ENCODE measurements at places on chromosomes 4 and X.

DNA sequence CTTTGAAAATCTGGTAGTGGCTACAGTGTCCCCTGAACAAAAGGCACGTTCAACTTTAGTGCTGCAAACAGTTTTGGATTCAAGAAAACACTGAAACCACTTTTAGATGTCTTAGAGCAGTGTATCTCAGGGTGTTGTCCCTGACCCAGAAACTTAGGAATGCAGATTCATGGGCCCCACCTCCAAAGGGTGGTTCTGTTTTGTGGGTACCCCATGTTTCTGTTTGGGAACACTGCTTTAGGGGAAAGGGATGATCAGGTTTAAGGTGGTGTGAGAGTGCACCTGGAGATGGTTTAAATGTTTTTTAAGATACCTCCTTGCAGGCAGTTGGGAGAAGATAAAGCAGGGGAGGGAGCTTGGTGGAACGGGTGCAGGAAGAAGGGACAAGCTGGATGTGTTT is 55.6 kb downstream of the JADE1 start:
- H3K4me1 ChIP-seq, result no peaks in the 10 kb centered on the region
- no peak overlapping the region for H3K4me3 ChIP-seq
- H3K27me3 ChIP-seq, result no peaks in the 10 kb centered on the region
- DNase-seq, result no peak
- no peaks in the 10 kb centered on the region for H3K36me3 ChIP-seq

GRCh38 chrX:31969714-31970113 is 897.9 kb upstream of the FTHL17 start:
- DNase-seq, result no peak
- H3K27ac ChIP-seq, result no peak overlapping the region
- no peak overlapping the region for H3K4me3 ChIP-seq
- no peaks in the 10 kb centered on the region for H3K4me1 ChIP-seq

GRCh38 chr4:24937176-24937916 is 24.5 kb upstream of the CCDC149 start:
- H3K4me3 ChIP-seq, result no peak overlapping the region
- no peaks in the 10 kb centered on the region for H3K4me1 ChIP-seq
- H3K27me3 ChIP-seq, result no peaks in the 10 kb centered on the region
- H3K36me3 ChIP-seq, result no peaks in the 10 kb centered on the region
- DNase-seq, result no peak

DNA sequence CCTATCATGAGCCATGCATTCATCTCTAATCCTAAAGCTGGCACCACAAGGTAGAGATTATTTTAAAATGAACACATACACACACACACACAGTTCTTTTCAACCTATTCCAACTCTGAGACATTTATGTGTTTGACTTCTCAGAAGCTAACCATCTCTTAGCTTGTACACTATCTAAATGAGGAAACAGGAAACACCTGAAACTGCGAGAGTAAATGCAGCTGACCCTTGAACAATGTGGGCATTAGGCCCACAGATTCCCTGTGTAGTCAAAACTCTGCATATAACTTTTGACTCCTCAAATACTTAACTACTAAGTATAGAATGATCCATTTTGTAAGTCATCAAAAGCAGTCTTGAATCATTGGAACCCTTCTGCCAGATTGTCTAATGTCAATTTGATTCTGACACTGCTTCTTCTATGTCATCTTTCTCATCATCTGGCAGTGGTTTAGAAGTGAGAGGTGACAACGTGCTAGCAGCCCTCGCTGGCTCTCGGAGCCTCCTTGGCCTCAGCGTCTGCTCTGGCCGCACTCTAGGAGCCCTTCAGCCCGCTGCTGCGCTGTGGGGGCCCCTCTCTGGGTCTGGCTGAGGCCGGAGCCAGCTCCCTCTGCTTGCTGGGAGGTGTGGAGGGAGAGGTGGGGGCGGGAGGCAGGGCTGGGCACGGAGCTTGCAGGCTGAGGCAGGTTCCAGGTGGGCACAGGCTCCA is 21.4 kb upstream of the IL15 start:
- DNase-seq, result no peak
- no peak overlapping the region for H3K4me3 ChIP-seq
- no peaks in the 10 kb centered on the region for H3K27me3 ChIP-seq
- H3K36me3 ChIP-seq, result no peaks in the 10 kb centered on the region
- no peaks in the 10 kb centered on the region for H3K4me1 ChIP-seq

GRCh38 chr4:108821351-108821930 is 58.6 kb upstream of the ETNPPL start:
- no peak overlapping the region for H3K27ac ChIP-seq
- no peaks in the 10 kb centered on the region for H3K4me1 ChIP-seq
- no peak overlapping the region for H3K4me3 ChIP-seq
- H3K27me3 ChIP-seq, result no peaks in the 10 kb centered on the region
- H3K36me3 ChIP-seq, result no peaks in the 10 kb centered on the region

DNA sequence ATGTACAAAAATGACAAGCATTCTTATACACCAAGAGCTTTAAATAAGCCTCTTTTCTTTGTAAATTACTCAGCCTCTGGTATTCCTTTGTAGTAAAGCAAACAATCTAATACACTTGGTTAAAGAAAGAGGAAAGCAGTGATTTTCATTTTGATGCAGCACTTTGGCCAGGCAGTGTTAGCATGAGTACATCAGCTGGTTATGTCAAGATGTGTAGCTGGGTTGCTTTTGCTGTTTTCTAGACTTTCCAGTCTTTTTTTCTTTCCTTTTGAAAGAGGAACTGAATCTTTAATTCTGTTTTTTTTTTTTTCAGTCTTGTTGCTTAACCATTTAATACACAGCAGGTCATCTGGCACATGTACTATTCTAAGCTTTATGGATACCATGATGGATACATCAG is 167.1 kb upstream of the AADAT start:
- H3K4me3 ChIP-seq, result no peak overlapping the region
- H3K27ac ChIP-seq, result no peak overlapping the region
- H3K4me1 ChIP-seq, result no peaks in the 10 kb centered on the region
- no peak for DNase-seq
- no peaks in the 10 kb centered on the region for H3K36me3 ChIP-seq

DNA sequence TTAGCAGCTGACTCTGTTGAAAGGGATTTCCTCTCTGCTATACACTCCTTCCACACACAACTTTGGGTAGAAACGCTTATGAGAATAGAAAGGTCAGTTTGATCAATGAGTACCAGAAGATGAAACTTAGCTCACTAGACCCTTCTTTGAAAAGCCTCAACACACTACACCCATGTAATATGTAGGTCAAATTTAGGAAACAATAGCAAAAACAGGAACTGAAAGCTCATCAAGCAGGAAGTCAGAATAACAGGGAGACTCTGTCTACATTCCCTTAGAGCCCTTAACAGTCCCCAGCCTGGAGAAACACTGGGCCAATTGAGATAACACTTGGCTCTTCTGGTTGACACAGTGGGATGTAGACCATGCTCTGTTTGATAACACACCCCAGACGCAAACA is 30.7 kb downstream of the SRPX2 start:
- no peak for DNase-seq
- H3K27ac ChIP-seq, result no peak overlapping the region
- peaks cover 61% of the 10 kb centered on the region for H3K27me3 ChIP-seq
- no peak overlapping the region for H3K4me3 ChIP-seq
- no peaks in the 10 kb centered on the region for H3K4me1 ChIP-seq

DNA sequence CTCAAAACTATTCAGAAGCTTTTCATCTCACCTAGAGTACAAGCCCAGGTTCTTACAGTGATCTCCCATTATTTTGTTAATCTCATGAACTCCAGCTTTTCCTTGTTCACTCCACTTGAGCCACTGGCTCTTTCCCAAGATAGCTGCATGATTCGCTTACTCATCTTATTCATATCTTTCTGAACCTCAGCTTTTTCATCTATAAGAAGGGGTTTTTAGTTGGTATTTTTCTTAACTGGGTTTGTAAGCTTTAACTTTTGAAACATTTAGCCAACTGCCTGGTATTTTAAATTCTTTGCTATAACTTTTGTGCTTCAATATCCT is 24.0 kb downstream of the GIMD1 start:
- no peak overlapping the region for H3K4me3 ChIP-seq
- no peak overlapping the region for H3K27ac ChIP-seq
- H3K36me3 ChIP-seq, result no peaks in the 10 kb centered on the region
- no peaks in the 10 kb centered on the region for H3K4me1 ChIP-seq

- H3K4me1 ChIP-seq, result no peaks in the 10 kb centered on the region
- no peak for DNase-seq
- no peak overlapping the region for H3K4me3 ChIP-seq
- no peaks in the 10 kb centered on the region for H3K36me3 ChIP-seq
Measured at GRCh38 chrX:1502241-1502640, 34.7 kb downstream of the P2RY8 start.

DNA sequence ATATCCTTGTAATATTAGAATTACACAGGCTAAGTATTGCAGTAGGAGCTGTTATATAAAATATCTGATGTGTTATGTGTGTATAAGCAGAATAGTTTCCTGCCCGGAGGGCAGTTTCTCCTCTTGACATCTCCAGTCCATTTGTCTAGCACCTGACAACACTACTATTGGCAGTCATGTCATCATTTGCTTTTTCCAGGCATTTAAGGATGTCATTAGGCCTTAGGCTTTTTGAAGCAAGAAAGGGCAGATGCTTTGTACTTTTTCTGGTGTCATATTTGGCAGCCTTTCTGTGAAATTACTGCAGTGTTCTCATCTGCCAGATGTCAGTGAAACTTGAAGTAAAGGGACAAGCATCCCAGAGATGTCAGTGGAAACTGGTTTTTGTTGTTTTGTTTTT is 2017.6 kb upstream of the IGFBP7 start:
- no peak overlapping the region for H3K27ac ChIP-seq
- no peaks in the 10 kb centered on the region for H3K27me3 ChIP-seq
- no peak for DNase-seq
- no peak overlapping the region for H3K4me3 ChIP-seq
- no peaks in the 10 kb centered on the region for H3K36me3 ChIP-seq
- H3K4me1 ChIP-seq, result no peaks in the 10 kb centered on the region

DNA sequence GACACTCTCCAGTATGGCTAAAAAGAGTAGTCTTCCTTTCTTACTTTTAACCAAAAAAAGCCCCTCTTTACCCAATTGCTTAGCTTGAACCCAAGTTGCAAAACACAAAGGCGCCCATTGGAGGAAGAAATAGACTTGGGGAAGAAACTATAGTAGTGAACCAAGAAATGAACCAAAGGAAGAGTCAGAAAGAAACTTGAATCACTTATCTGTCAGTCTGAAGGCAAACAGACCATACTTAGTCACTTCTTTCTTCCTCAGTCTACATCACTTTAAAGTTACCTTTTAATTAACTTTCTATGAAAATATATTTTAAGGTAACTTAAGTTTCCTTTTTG is 161.4 kb upstream of the GIMD1 start:
- no peak for DNase-seq
- no peak overlapping the region for H3K27ac ChIP-seq
- H3K36me3 ChIP-seq, result no peaks in the 10 kb centered on the region

GRCh38 chr4:90163872-90164271 is 36.7 kb downstream of the CCSER1 start:
- H3K4me3 ChIP-seq, result no peak overlapping the region
- no peak for DNase-seq
- no peak overlapping the region for H3K27ac ChIP-seq
- no peaks in the 10 kb centered on the region for H3K36me3 ChIP-seq
- no peaks in the 10 kb centered on the region for H3K4me1 ChIP-seq
- no peaks in the 10 kb centered on the region for H3K27me3 ChIP-seq

DNA sequence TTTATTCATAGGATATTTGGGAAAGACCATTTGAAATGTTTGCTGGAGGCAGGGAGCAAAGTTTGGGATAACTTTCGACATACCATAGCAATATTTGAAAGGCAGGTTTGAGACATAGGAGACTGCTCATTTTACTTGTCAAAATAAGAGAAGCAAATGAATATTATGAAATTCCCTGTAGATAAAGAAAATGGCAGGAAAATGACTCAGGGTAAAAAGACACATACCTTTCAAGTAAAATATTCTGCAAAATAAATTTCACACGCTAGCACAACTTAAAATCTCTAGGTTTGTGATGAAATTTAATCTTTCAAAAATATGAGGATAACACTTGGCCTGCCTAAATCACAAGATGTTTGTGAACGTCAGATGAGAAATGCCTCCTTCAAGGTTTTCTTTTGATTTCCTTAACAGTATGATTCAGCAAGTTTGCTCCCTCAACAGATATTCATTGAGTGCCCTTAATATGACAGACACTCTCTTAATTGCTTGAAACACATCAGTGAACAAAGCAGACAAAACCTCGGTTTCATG is 6.6 kb downstream of the TMEM156 start:
- no peaks in the 10 kb centered on the region for H3K4me1 ChIP-seq
- H3K27ac ChIP-seq, result no peak overlapping the region
- no peak for DNase-seq
- H3K27me3 ChIP-seq, result no peaks in the 10 kb centered on the region
- no peaks in the 10 kb centered on the region for H3K36me3 ChIP-seq
- H3K4me3 ChIP-seq, result no peak overlapping the region

DNA sequence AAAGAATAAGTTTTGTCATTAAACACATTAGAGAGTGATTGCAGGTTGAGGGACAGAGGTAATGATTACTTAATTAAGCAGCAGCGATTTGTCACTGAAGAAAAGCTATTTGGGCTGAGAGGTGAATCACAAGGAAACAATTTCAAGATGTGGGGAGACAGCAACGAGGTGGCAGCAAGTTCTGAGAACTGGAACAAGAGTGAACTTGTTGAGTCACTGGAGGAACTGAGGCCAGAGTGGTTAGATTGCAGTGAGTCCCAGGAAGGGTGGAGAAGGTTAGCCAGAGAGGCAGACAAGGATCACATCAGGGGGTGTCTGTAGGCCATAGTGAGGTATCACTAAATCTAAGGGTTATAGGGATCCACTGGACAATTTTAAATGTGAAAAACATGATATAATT is 57.9 kb upstream of the TMPRSS11A start:
- no peaks in the 10 kb centered on the region for H3K4me1 ChIP-seq
- DNase-seq, result no peak
- no peak overlapping the region for H3K27ac ChIP-seq
- H3K36me3 ChIP-seq, result no peaks in the 10 kb centered on the region
- H3K4me3 ChIP-seq, result no peak overlapping the region

DNA sequence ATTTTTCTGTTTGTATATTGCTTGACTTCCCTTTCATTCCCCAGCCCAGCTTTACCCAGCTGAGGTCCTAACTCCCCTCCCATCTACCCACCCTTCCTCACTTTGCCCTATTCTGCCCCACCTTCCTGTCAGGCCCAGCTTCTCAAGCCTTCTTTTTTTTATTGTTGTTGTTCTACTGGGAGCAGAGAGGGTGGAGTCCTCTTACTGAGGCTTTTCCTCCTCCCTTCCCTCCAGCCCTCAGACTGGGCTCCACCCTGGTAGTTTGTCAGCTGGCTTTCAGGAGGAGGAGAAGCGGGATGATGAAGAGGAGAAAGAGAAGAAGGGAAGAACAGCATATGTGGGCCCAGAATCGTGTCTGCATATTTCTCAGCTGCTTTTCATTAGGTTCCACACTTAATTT is 3.2 kb upstream of the KLF8 start:
- DNase-seq, result no peak
- peaks cover 29% of the 10 kb centered on the region for H3K27me3 ChIP-seq
- peak overlapping the region; percentile 10 for H3K27ac ChIP-seq
- H3K36me3 ChIP-seq, result no peaks in the 10 kb centered on the region
- H3K4me1 ChIP-seq, result no peaks in the 10 kb centered on the region

- H3K27ac ChIP-seq, result no peak overlapping the region
- H3K36me3 ChIP-seq, result no peaks in the 10 kb centered on the region
- no peaks in the 10 kb centered on the region for H3K4me1 ChIP-seq
- H3K4me3 ChIP-seq, result no peak overlapping the region
Measured at GRCh38 chr4:164783976-164784375, 30.0 kb downstream of the SMIM31 start.

Data from breast epithelium (tissue), 4 donors.